Globus pallidus (tissue), 1 donor: ENCODE measurements at places on chromosomes 1 and 21.
A peak's percentile ranks its signal among the peaks of the same experiment; 100 is the strongest.

DNA sequence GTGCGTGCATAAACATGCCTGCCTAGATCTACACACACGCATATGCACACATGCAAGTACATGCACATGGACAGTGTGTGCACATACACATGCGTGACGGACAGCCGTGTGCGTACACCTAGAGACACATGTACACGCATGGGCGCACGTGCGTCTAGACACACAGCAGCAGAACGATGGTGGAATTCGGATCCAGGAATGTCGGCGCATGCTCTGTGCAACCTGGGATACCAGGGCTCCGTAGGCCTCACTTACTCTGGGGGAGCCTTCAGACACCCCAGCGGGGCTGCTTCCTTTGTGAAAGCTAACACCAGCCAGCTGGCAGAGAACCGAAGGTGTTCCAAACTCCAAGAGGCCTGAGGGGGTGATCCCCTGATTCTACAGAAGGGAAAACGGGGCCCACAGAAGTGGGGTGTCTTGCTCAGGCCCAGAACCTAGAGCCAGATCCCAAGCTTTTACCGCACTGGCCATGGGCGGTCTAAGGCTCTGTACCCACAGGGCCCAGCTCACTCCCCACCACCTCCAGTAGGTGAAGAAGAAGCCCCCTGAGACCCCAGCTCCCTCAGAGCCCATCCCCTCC, 27.4 kb upstream of the ARHGEF16 start:
- no peak for DNase-seq

DNA sequence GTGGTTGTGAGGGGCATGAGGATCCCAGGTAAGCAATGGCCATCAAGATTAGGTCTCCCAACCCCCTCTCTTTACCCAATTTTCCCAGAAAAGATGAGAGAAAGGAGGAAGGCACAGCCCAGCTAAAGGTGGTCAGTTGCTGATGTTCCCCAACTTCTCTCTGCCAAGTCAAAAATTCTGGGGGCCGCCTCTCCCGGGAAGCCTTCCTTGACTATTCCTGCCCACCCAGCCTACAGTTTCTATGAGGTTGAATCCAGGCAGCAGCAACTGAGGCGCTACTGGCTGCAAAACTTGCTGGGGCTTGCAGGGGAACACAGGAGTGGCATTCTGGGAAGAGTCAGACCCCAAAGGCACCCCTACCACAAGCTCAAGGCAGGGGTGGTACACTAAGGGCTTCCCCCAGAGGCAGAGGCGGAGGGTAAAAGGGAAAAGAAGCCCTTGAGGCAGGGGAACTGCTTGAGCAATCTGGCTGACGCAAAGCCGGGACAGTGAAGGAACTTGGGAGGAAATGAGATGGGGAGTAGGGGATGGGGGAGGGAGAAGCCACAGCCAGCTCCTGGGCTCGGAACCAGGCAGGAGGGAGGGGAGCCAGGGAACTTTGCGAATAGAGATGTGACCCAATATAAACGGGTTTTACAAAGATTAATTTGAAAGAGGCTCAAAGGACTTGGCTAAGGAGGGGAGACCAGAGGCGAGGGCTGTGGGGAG, 31.2 kb downstream of the SDC3 start:
- peak; percentile 76 for DNase-seq

GRCh38 chr1:220791285-220791684, 4.6 kb downstream of the MTARC1 start:
- no peak for DNase-seq

DNA sequence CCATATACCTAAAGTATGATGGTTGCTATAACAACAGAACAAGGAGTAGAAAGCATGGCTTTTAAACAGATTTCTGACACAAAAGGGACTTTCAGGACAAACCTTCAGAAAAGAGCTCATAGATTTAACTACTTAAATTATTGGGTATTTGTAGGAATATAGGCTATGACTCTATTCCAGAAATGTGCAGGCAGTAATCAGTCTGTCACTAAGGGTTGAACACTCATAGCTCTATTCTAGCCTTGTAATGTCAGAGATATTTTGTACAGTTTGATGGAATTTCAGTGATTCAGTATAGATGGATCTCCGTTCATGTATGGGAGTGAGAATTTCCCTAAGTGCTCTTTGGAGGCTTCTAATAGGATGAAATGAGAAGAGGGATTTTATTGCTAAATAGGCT, 82.8 kb downstream of the EXTL2 start:
- DNase-seq, result no peak

DNA sequence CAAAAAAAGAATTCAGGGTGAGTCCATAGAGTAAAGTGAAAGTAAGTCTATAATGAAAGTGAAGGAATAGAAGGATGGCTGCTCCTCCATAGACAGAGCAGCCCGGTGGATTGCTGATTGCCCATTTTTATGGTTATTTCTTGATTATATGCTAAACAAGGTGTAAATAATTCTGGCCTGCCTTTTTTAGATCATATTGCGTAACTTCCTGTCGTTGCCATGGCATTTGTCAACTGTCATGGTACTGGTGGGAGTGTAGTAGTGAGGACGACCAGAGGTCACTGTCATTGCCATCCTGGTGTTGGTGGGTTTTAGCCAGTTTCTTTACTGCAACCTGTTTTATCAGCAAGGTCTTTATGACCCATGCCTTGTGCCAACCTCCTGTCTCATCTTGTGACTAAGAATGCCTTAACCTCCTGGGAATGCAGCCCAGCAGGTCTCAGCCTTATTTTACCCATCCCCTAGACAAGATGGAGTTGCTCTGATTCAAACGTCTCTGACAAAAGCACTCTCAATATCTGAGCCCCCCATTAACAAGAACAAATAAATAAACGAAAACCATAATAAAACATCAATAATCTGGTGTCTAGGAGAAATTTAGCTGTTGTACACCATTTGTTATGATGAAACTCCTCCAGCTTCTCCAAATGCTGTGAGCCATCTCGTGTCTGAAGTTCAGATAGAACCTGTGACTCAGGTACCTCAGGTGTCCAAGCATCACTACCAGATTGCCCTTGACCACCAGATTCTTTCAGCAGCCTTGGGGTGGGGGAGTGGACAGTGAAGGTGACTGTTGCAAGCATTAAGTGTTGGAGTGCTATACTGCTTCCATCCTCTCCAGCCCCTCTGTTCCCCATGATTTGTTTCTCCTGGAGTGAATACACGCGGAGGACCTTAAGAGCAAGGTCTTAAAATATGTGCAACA, 36.0 kb downstream of the EBNA1BP2 start:
- no peak for DNase-seq

- peak; percentile 76 for DNase-seq
Measured at GRCh38 chr1:200510228-200510623, 100.4 kb upstream of the ZNF281 start.

- no peak for DNase-seq
Measured at GRCh38 chr1:173014160-173014559, 36.6 kb downstream of the TNFSF18 start.

DNA sequence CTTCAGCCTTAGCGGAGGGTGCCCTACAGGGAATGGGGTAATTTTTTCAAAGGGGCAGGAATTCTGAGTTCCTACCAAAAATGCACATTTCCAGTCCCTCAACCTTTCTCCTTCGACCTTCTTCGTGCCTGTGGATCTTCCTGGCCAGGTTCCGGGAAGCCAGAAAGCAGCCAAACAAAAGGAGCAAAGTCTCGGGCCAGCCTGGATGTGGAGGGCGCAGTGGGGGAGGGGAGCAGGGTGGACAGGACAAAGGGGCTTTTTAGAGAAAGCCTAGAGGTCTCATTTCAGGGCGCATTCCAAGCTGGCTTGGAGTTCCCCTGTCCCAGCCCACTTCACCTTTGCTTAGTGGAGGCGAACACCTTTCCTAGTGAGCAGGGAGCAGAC, 2.9 kb upstream of the INAVA start:
- DNase-seq, result no peak

DNA sequence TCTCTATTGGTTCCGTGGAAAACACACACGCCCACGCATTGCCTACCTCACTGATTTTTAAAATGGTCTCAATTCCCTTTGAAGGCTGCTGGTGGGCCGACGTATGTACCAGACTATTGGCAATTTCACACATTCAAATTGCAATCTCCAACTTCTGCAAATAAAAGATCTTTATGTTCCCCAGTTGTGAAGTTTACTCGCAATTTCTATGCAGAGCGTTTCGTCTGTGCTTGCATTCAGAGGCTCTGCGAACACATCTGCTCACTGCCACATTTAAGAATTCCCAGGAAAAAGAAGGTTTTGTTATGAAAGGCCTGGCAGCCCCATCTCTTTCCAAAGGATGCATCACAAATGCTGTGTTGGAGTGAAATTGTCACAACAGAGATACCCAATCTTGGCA, 288.0 kb upstream of the KAZN start:
- DNase-seq, result peak; percentile 10

- no peak for DNase-seq
Measured at GRCh38 chr1:209355415-209355814, 228.1 kb upstream of the CAMK1G start.

GRCh38 chr1:1938613-1939295, 19.7 kb upstream of the TMEM52 start:
- DNase-seq, result no peak

DNA sequence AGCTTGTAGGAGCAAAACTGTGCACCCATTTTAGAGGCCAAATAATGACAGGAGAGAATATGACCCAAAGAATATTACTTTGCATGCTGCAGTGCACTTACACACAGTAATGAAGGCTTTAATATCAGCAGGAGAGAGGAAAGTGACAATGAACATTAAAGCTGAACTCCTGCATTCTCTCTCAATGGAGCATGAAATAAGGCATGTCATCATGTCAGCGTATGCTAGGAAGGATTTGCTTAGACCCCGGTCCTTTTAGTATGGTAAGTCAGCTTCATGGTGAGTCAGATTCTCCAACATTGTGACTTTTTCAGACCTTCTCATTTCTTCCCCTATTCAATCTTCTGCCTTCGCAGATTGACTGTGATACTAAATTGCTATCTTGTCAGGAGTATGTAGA, 210.7 kb upstream of the TMPRSS15 start:
- no peak for DNase-seq

DNA sequence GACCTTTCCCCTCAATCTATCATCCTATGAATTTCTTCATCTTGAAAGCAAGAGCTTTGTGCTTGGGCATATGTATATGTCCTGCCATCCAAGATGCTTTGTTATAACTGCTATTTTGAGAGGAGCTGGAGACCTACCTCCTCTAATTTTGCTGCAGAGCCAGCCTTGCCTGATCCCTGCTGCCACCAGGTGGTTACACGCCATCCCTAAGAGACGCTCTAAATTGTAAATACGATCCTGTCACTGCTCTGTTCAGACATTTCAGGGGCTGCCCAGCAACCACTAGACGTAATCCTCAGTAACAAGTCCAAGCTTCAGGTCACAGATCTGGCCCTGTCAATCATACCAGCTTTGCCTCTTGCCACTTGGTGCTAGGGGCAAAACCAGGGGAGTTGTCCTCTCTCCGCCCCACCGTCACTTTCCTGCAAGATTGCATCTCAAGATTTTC, 32.9 kb downstream of the GPA33 start:
- DNase-seq, result peak; percentile 38

DNA sequence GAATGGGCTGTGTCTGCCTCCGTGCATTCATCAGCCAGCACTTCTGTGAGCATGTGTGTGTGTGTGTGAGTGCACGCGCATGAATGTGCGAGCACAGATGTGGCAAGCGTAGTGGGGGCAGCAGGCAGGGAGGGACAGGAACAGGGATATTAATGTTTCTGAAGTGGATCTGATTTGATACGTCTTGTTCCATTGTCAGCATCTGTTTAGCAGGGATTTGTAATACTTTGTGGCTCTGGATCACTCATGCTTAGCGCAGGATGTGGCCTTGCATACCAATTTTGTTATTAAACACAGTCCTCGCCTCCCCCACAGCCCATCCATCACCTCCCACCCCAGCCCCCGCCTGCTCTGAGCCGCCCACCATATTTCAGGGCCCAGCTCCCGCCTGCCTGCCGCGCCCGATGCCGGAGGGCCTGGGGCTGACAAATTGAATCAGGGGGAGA, 52.4 kb downstream of the TMEM53 start:
- DNase-seq, result no peak

DNA sequence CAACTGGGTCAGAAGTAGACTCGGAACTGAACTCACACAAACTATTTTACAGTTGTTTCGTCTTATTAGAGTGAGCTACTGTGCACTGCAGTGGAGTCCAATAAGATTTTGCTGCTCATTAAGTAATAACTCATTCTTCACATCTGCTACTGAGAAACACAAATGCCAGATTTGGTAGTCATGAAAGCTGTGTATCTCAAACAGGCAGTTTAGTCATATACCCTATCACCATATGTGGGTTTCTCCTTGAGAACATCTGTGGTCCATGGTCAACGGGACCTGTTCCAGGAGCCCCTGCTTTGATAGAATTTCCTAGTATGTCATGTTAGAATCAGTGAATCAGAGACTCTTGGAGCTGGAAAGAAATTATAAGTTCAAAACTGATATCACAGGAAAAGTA, 60.4 kb downstream of the ALG14 start:
- DNase-seq, result no peak

DNA sequence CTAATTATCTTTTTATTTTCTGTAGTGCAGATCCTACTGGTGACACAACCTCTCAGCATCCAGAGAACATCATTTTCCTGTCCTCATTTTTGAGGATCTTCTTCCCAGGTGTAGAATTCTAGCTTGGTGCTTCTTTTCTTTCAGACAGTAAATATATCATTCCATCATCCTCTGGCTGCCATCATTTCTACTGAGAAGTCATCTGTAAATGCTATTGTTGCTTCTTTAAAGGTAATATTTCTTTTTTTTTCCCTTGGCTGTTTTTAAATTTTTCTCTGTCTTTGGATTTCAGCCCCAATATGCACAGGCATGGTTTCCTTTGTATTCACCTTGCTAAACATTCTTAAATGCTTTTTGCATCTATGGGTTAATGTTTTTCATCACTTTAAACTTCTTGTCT, 3.3 kb upstream of the KRTAP10-9 start:
- no peak for DNase-seq

- no peak for DNase-seq
Measured at GRCh38 chr1:211497489-211498045, 5.6 kb upstream of the RD3 start.

GRCh38 chr1:201905234-201905890, 16.7 kb downstream of the SHISA4 start:
- no peak for DNase-seq

- no peak for DNase-seq
Measured at GRCh38 chr1:201125800-201126199, 1.2 kb downstream of the ASCL5 start.

DNA sequence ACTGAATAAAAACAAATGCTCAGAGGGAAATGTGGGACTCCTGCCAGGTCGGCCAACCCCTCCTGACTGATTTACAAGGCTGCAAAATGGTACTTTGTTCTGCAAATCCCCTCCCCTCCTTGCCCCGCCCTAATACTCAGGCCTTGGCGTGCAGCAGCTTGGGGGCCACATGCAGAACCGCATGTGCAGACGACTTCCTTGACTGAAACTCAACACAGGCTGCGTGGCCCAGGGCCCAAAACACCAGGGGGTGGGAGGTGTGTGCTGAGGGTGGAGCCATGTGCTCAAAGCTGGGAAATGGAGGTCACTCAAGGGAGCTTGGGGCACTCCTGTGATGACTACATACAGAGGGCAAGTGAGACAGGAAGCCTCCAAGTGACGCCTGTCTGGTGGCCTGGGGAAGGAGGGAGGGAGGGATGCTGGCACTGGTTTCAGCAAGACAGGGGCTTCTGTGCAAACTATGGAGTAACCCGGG, 87.2 kb downstream of the MRPL37 start:
- DNase-seq, result peak; percentile 71

- DNase-seq, result no peak
Measured at GRCh38 chr1:158020259-158020885, 26.9 kb downstream of the KIRREL1 start.
